ENCODE measurements at places on chromosomes 7 and 10.

DNA sequence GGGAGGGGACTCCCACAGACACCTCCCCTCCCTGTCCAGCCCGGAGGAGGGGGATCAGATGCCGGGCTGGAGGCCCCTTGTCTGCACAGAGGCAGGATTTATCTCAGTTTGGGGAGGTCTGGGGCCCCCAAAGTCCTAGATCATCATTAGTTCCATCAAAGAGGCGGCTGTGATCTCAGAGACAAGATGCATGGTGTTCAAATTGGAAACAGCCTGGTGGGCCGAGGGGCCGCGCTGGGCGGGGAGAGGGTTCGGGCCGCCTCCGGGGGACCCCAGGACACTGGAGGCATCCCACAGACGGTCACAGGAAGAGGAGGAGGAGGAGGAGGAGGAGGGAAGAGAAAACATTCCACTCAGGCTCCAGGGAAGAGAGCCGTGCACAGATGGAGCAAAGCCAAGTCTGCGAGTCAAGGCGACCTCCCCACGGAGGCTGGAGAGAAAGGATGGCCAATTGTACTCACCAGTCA is 69.5 kb upstream of the CUX1 start:
- no peak for DNase-seq

GRCh38 chr7:34133356-34133982 is 228.1 kb downstream of the BMPER start:
- DNase-seq = no peak

- DNase-seq = no peak
These were observed 4.0 kb downstream of the CRCP start for GRCh38 chr7:66118603-66119002.

- no peak for DNase-seq
These were observed 129.4 kb downstream of the KAT6B start for GRCh38 chr10:74955796-74956195.

DNA sequence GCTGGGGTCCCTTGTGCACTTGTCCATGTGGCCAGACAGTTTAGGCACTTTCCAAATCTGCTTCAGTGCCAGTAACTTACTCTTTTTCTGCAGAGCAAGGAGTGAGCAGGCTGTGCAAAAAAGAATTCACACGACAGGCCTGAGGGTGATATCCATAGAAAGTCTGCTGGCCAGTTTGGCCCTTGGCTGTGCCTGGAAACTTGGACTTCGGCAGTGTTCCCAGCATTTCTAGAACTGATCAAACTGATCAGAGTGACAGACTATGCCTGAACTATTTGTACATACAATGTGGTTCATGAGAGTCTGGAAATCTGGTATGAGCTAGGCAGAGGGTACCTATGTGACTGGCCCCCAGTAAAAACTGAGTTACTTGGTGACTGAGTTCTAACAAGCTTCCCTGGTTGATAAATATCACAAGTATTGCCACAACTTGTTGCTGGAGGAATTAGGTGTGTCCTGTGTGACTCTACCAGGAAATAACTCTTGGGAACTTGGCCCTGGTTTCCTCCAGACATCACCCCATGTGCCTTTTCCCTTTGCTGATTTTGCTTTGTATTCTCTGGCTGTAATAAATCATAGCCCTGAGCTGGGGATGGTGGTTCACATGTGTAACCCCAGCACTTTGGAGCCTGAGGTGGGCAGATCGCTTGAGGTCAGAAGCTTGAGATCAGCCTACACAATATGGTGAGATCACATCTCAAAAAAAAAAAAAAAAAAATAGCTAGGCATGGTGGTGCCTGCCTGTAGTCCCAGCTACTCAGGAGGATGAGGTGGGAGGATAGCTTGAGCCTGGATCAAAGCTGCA is 3.3 kb upstream of the DENND10 start:
- no peak for DNase-seq

GRCh38 chr7:27128776-27129728 is 1.5 kb downstream of the HOXA4 start:
- DNase-seq = no peak

GRCh38 chr7:111240371-111240770 is 149.4 kb downstream of the LRRN3 start:
- no peak for DNase-seq

All from cortex of kidney (tissue), 1 donor.